Posterior cingulate gyrus (tissue), 11 donors: ENCODE measurements at places on chromosomes 3 and 15.

GRCh38 chr3:150312018-150312657 is 96.0 kb upstream of the TSC22D2 start:
- no peak for DNase-seq

- no peak for DNase-seq
Observed at GRCh38 chr3:123782488-123782887, 101.6 kb downstream of the MYLK start.

GRCh38 chr3:58288011-58288728 is 17.9 kb upstream of the RPP14 start:
- no peak for DNase-seq

DNA sequence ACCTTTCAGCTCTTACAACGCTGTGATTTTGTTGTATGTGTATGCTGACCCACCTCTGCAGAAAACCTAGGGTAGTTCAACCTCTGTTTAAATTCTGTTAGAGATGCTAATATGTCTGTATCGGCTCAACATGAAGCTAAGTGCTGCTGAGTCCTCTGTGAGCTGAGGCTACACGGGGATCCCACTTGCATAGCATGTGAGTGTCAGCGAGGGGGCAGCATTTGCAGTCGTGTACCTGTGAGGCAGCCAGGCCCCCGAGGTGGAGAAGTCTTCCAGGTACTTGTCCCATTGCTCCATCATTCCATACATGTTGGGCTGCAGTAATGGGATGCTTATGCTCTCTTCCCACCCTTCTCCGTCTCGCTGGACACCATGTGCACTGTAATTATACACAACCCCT is 3.7 kb downstream of the MKRN2OS start:
- no peak for DNase-seq

DNA sequence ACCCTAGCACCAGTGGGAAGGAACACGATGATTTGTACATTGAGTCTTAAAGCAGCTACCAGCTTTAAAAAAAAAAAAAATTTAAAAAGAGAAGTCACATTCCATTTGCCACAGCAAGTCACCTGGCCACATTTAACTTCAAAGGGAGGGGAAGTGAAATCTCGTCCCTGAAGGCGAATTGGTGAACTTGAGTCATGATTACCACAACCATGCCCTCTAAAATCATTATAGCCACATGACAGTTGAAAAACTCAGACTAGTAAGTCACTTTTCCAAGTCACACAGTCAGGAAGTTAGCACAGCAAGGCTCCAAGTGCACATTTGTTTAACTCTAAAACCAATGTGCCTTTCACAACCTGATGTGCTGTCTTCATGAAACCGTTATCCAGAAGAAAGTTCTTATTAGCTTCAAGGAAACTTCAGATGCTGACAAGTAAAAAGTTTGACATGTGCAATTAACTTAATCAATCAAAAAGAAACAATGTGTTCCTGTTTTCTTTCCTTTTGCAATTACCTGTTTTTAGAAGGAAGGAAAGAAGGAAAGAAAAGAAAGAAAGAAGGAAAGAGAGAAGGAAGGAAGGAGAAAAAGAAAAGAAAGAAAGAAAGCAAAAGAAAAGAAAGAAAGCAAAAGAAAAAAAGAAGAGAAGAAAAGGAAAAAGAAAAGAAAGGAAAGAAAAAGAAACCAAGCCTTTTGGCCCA is 8.3 kb upstream of the THSD4 start:
- DNase-seq = no peak

DNA sequence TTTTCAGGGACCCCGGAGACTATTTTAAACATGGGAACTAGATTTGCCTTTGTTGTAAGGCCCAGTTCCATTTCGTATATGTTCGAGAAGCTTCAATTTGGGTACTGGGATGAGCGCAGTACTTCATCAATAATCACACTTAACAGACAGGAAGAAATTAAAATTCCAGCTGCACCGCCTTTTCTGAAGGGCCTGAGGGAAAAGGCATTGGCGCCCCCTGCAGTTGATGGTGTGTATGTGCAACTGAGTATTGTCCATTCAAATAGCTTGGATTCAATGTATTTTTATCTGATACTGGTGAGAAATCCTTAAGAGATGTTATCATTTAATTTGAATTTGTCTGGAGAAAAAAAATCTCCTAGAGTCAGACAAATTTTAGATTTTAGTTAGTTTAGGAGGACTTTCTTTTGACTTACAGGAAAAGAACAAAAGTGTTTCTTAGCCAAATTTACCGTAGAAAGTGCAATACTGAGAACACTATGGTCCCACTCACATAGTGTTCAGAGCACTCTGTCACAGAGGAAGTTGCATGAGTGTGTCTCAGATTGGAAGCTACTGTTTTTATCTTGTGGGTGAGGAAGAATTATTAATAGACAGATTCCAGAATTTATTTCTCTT is 5.4 kb upstream of the ALDH1A2 start:
- DNase-seq = peak; percentile 94

GRCh38 chr15:37125143-37125542 is 24.8 kb upstream of the MEIS2 start:
- DNase-seq = no peak

DNA sequence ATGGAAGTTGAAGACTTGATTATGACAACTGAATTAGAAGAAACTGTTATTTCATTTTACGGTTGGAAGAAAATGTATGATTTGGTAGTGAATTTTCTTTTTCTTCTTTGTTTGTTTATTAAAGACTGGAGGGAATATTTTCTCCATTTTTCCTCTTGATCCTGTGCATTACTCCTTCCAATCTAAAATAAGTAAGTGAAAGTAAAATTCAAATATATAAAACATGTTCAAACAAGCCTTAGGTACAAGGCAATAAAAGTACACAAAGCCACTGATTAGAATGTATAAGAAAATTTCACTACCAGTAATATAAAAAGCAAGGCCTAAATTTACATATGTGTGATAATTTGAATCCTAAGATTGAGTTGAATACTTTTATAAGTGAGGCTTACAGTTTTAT is 181.2 kb upstream of the MME start:
- DNase-seq = no peak

- no peak for DNase-seq
Observed at GRCh38 chr3:36366308-36366707, 14.0 kb upstream of the STAC start.

GRCh38 chr3:182735672-182736071 is 57.6 kb upstream of the ATP11B start:
- DNase-seq = no peak
